Esophagus muscularis mucosa (tissue), 4 donors: ENCODE measurements at places on chromosomes 2 and 18. TPM values are rescaled to one million over a fixed set of nuclear protein-coding genes. Genes with fewer than 3 reads are reported as not detected.
A peak's percentile ranks its signal among the peaks of the same experiment; 100 is the strongest.

Gene SLC9A2
- not detected for total RNA-seq

Gene EVA1A
- 0.17 TPM for total RNA-seq

DNA sequence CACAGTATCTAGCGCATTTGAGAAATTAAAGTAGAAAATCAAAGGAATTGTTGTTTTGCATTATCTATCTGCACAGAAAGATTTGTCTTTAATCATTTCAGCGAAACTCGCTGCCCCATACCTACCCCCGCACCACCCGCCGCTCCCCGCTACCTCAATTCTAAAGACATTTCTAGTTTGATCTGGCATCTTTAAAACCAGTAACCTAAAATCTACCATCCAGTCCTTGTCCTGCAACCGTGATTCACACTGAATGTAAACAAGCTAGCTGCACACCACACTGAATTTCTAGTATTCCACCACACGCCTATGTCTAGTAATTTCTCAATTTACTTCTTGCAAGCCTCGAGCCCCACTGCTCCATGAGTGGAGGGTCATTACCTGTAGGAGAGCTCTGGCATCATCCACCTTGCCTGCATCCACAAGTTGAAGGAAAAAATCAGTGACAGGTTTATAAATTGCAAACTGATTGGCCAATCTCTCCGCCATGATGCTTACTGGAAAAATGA is 60.1 kb downstream of the ABCG8 start:
- H3K4me1 ChIP-seq: no peaks in the 10 kb centered on the region
- no peaks in the 10 kb centered on the region for H3K27me3 ChIP-seq
- H3K27ac ChIP-seq: no peak overlapping the region
- peaks cover 21% of the 10 kb centered on the region for H3K36me3 ChIP-seq
- no peak for DNase-seq
- no peak overlapping the region for H3K4me3 ChIP-seq

DNA sequence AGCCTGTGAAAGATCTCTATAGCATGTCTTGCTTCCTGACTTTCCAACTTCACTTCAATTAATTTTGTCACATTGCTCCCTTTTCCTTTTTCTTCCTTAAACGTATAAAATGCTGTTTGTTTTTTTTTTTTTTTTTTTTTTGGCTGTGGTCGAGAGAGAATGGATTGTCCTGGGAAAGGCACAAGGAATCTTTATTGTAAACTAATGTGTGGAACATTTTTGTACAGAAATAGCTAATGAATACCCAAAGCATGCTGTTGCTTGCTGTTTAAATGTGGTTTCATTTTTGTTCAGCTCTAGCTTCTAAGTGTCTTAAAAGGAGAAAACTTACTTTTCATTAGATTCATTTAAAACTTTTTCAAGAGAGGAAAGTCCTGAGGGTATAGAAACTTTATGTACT is 105.5 kb downstream of the GPD2 start:
- no peak for DNase-seq
- peaks cover 46% of the 10 kb centered on the region for H3K4me1 ChIP-seq
- H3K4me3 ChIP-seq: peak overlapping the region; percentile 14
- peak overlapping the region; percentile 49 for H3K27ac ChIP-seq
- no peaks in the 10 kb centered on the region for H3K27me3 ChIP-seq
